ENCODE measurements at places on chromosomes 6 and 20.

- DNase-seq: no peak
Measured at GRCh38 chr6:25302151-25302550, 23.0 kb downstream of the CARMIL1 start.

GRCh38 chr6:4504700-4505099 lies 271.5 kb upstream of the CDYL start:
- DNase-seq: no peak

DNA sequence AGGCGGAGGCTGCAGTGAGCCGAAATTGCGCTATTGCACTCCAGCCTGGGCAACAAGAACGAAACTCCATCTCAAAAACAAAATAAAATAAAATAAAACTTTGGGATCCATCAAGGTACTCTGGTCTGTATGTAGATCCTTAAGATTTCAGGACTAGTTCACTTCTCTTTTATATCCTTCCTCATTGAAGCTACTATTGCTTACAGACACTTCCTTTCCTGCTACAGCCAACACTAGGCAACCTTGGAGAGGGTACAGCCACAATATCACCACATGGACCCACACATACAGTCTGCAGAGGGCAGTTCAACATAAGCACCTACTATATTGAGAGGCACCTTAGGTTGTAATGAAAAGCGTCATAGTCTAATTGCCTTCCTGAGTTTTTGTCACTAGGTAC lies 113.3 kb downstream of the ATXN1 start:
- no peak for DNase-seq

DNA sequence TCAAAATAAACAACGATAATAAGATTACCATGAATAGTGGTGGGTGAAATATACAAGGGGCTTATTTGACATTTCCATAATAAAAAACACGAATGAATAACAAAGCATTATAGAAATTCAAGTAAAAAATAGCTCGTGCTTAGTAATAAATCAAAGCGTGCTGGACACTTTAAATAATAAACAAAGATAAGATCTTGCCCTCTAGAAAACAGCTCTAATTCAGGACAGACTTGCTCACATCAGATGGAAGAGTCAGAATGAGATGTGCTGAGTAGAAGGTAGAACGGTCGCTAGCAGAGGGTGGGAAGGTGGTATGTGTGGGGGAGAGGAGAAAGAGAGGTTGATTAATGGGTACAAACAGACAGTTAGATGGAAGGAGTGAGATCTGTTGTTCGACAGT lies 27.3 kb downstream of the PSMB1 start:
- no peak for DNase-seq

- DNase-seq: no peak
Measured at GRCh38 chr6:168315596-168315995, 4.0 kb downstream of the DACT2 start.

DNA sequence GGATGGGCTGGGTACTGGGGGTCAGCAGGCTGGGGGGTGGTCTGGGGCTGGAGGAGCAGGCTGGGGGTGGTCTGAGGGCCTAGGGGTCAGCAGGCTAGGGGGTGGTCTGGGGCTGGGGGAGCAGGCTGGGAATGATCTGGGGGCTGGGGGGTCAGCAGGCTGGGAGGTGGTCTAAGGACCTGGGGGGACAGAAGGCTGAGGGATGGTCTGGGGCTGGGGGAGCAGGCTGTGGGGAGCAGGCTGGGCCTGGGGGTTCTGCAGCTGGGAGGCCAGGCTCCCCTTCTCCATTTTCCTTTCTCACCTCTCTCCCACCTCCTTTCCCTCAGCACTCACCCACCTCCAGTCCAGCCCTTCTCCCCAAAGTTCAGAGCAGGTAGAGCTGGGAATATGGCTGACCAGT lies 114.2 kb downstream of the PSMB1 start:
- no peak for DNase-seq

- no peak for DNase-seq
Measured at GRCh38 chr6:26299286-26300042, 65.5 kb upstream of the BTN3A2 start.

GRCh38 chr6:53446151-53446550 lies 97.4 kb upstream of the ELOVL5 start:
- DNase-seq: no peak

DNA sequence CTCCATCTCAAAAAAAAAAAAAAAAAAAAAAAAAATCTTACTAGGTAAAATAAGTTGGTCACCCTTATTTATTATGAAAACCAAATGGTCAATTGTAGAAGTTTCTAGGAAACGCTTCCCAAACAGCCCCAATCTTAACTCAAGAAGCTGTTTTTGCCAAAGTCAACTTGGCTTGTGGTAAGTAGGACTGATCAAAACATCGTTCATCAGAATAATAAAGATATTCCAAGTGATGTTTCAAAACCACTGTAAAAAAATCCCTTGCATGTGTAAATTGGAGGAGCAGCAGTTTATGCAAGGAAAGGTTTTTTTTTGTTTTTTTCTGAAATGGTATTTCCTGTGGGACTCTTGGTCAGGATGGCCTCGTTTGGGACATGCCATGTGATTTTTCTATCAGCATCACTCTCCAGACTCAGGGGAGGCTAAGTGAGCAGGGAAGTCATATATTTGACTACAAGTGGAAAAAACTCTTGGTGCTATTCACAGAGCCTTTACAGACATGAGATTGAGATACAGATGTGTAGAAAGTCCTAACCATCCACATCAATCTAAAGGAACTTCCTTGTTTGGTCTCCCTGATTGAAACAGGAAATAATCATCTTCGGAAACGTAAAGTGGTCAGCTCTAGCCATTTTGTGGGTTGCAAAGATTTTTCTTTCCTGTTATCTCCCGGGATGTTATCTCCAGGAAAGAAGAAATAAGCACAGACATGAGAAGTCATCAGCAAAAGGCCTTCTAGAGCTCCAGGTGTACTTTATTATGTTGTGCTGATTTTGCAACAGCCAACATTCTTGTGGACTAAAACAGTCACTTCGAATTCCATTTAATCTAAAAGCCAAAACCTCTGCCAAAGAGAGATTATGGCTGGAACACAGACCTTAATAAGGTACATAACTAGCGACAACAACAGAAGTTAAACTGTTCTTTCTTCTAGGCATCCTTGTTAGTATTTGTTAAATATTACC lies 177.8 kb downstream of the EDN1 start:
- peak; percentile 20 for DNase-seq

- DNase-seq: no peak
Measured at GRCh38 chr6:36301781-36302180, 31.9 kb downstream of the PNPLA1 start.

GRCh38 chr6:403659-404655 lies 12.4 kb downstream of the IRF4 start:
- DNase-seq: no peak

DNA sequence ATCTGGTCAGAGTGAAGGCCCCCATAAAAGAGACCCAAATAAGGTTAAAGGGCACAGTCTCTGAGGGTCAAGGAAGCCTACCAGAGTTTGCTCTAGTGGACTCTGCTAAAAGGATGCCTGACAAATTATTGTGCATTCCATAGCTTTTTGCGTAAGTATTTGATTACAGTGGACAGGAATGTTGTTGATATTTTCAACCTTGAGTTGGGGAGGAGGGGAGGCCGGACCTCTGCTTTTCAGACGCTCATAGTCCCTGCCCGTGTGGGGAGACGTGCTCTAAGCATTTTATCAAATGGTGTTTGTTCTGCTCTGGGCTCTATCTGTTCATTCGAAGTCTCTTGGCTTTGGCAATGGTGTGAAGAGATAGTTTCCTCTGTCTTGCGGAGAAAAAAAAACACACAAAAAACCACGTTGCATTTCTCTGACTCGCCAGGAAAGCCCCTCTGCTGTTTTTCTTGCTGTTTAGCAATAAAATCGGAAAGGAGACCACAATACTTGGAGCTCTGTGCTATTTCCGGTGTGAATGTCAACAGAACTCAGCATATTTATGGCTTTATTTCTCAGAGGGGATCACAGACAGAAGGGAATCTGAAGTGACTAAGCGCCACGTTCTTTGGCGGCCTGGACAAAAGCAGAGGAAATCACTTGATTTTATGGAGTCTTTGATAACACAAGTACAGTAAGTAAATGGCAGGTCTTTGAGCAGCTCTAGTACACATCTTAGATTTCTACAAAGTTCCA lies 159.8 kb downstream of the ZFP64 start:
- DNase-seq: peak; percentile 91

DNA sequence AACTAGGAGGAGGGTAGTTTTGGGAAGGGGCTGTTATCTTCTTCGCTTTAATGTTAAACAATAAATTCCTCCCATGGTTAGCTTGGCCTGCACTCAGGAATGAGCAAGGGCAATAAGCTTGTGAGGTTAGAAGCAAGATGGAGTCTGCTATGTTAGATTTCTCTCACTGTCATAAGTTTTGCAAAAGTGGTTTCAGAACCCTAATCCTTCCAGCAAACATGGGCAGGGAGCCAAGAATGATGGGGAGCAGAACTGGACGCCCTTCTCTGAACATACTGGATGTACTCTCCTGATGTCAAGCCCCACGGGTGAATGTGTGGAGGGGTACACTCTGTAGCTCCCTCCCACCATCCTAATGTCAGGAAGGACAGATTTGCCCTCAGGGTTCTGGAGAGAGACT lies 22.3 kb downstream of the C6orf163 start:
- DNase-seq: no peak

DNA sequence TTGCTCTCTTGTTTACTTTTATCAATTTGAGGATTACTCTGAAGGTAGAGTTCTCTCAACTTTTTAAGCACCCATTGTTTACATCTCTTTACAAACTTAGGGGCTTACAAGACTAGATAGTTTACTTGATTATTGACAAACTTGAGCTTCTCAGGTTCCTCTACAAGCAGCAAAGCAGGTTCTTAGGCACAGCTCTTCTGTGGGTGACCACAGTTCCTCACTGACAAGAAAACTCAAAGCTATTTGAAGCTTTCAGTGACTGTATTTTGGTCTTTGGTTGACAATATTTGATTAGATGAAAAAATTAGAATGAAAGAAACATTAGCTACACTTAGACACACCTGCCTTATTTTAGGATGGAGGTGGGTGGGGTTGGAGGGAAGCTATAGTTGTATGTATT lies 327.3 kb upstream of the RUNX2 start:
- DNase-seq: no peak

DNA sequence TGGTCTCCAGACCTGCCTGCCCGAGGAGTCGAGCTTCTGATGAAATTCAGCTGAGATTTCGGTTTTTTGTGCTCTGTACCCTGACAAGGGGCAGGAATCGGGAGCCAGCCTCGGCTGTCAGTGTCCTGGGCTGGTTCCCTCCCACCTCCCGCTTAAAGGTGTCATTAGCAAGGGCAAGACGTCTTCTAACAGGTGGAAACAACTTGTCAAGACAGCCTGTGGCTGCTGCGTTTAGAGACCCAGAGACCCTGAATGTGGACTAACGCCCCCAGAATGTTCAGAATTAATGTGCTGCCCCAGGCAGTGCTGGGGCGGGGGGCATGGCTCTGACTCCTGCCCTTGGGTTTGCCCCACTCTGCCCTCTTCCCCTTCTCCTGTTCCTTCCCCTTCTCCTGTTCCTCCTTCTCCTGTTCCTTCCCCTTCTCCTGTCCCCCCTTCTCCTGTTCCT lies 69.7 kb downstream of the PHACTR3 start:
- DNase-seq: no peak

GRCh38 chr6:119960456-119960855 lies 610.9 kb upstream of the MAN1A1 start:
- DNase-seq: no peak

DNA sequence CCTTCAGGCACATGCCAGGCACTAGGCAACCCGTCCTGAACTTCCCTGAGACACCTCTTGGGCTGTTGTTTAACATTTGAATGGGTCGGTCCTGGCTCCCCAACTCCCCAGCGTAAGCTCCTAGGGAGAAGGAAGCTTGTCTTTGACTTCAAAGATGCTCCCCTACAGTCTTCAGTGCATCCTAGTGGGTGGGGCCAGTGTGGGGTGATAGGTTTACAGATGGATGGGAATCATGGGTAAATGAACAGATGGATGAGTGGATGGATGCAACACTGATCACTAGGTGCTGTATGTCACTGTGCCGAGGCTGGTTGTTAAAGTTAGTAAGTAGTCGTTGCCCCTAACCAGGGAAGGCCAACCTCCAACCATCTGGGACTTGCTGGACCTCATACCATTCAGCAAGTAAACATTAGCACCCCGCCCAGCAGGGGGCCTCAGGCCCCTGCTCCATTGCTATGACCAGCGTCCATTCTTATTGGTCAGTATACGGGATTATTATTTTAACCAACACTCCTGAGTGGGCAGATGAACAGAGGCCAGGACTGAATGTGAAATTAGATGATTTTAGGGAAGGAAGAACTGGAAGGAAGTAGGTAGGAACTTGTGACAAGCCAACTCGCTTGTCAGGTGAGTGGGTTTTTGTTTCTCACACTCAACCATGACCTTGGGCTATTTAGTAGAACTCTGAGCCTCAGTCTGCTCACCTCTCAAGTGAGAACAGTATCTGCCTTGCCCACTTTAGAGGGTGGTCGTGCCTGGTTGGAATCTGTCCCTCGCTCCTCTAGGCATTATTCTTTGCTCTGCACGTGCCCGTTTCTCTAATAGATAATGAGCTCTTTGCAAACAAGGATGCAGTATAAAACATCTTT lies 82.9 kb upstream of the FOXP4 start:
- peak; percentile 37 for DNase-seq

- DNase-seq: peak; percentile 2
Measured at GRCh38 chr6:162829013-162829742, 101.4 kb downstream of the PACRG start.

- peak; percentile 19 for DNase-seq
Measured at GRCh38 chr20:2254333-2254732, 41.5 kb upstream of the TGM3 start.

- DNase-seq: no peak
Measured at GRCh38 chr6:130288065-130288464, 65.3 kb upstream of the SAMD3 start.

DNA sequence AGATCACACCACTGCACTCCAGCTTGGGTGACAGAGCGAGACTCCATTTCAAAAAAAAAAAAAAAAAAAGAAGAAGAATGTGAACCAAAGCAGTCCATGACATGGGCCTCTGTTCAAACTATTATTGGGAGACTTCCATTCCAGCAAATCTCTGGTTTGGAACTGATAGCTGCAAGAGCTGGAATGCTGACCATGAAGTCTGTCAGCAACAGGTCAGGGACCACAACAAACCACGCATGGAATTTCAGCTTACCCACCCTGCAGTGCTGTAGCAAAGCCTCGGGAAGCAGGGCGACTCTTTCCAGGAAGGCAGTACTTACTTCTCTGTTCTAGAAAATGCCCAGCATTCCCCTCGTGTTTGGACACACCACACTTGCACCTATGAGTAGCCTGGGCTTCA lies 34.1 kb upstream of the TBC1D7 start:
- DNase-seq: no peak

DNA sequence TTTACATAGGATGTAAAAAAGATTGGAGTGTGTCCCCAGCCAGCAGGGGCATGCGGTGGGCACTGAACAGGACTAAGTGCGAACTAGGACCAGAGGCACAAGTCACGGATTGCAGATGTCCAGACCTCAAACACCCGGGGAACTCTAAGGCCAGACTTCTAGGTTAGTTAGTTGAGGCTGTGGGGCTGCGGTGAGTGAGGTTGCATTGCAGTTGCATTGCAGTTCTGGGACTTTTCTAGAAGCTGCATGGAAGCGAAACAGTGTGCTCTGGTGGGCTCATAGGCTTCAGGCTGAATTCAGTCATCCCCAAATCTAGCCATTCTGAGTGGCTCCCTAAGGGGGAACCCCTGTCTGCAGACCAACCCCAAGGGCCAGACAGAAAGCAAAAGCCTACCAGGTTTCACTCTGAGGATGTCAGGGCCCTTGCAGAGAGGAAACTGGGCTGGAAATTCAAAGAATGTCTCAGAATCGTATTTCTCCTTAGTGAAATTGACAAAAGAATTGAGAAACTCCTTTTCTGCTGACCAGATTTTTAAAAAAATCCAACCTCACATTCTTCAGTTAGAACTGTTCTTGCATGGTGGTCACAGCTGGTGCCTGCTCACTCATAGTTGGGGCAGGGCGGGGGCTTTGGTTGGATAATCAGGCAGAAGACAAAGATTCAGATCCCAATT lies 182.8 kb downstream of the ZDHHC14 start:
- no peak for DNase-seq

- DNase-seq: no peak
Measured at GRCh38 chr6:36083446-36083845, 46.9 kb upstream of the MAPK13 start.
